ENCODE measurements at places on chromosomes 4 and X.

- peak; percentile 7 for DNase-seq
Observed at GRCh38 chrX:135740681-135741149, 27.3 kb downstream of the CT45A1 start.

GRCh38 chr4:145618210-145618931, 814 bp upstream of the MMAA start:
- DNase-seq: no peak

DNA sequence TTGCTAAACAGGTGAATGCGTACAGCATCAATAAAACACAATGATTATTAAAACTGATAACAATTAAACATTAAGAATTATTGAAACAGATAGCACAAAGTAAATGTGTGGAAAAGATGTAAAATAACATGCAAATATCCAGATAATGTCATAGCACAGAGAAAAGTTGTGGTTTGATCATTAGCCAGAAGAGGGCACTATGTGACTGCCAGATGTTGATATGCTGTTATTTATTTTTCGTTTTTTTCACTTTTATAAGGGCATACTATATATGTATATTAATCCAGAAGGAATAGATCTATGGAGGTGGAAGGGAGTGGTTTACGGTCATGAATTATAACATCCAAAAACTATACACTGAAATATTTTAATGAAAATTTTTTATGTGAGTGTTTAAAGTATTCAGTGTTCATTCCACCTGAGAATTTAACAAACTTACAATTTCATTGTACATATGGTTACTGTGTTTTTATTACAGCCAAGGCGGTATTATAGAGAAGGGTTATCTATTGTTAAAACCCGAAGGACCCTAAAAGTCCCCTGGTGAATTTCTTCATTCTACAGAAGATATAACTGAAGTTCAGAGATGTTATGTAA, 211.9 kb upstream of the UGT8 start:
- peak; percentile 58 for DNase-seq

DNA sequence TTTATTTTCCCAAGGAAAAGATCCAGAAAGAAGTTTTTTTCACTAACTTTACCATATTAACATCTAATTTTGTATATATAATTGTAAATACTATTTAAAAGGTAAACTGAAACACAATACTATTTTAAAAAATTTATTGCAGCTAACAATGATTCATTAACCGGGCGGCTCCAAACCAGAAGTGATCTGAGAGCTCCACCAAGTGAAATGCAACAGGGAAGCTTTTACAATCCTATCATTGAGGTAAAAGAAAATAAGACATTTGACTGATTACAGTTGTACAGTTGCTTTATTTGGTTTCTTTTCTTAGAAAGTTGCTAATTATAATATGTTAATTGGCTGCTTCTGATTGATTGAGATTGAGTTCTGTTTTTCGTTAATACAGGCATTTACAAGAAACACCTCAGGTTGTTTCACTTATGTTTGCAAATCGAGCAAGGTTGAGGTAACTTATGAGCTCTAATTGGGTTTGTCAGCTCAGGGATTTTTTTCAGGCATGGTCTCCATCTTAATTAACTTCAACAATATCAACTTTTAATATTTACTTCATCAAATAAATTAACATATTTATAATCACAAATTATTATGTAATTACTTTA, 220.2 kb upstream of the UGT8 start:
- peak; percentile 74 for DNase-seq

GRCh38 chr4:90951037-90951436, 823.8 kb downstream of the CCSER1 start:
- no peak for DNase-seq

DNA sequence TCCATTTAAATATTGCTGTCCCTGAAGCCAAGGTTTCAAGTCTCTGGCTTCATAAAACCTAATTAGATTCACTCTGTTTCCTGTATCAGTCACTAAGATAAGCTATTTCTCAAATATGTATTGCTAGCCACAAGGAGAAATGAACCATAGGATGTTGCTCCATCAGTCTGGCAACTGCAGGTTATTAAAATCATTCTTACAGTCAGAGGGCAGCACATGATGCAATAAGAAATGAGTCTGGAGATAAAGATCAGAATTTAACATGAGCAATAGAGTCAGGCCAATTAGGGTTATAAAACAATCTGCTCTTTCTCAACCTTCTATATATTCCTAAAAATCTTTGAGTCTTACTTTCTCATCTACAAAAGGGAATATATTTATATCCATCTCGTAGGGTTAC, 7.2 kb downstream of the PRKG2 start:
- DNase-seq: peak; percentile 51
